Left ventricle myocardium inferior (tissue), 1 donor: ENCODE measurements at places on chromosomes 7 and 10.

DNA sequence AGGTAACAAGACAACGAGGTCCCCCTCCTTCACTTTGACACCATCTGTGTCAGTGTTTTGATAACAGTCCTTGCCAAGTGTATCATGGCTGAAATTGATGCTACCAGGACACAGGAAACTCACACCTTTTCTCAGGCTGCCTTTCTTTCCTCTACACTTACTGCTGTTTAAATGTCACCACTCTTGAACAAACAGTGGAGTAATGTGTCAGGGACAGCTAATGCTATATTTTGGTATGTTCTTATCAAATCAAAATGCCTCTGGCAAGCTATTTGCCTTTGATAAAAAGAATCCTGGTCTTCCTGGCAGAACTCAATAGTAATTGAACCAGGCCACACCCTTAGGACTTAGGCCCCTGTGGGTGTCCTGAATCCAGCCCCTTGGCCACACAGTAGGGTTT lies 692.9 kb downstream of the LRMDA start:
- H3K36me3 ChIP-seq, result no peaks in the 10 kb centered on the region
- H3K4me1 ChIP-seq, result peaks cover 15% of the 10 kb centered on the region
- no peak overlapping the region for H3K4me3 ChIP-seq
- no peak overlapping the region for H3K27ac ChIP-seq
- DNase-seq, result no peak

- no peak overlapping the region for H3K27ac ChIP-seq
- no peaks in the 10 kb centered on the region for H3K36me3 ChIP-seq
- H3K27me3 ChIP-seq, result no peaks in the 10 kb centered on the region
- no peak overlapping the region for H3K4me3 ChIP-seq
- no peak for DNase-seq
- H3K4me1 ChIP-seq, result no peaks in the 10 kb centered on the region
Observed at GRCh38 chr7:85565276-85565675, 378.4 kb upstream of the SEMA3D start.

- H3K36me3 ChIP-seq, result peaks cover 35% of the 10 kb centered on the region
- H3K4me1 ChIP-seq, result peaks cover 24% of the 10 kb centered on the region
- DNase-seq, result no peak
- H3K27ac ChIP-seq, result no peak overlapping the region
- H3K4me3 ChIP-seq, result peak overlapping the region; percentile 44
Observed at GRCh38 chr7:151115836-151116418, 29.7 kb downstream of the AGAP3 start.

DNA sequence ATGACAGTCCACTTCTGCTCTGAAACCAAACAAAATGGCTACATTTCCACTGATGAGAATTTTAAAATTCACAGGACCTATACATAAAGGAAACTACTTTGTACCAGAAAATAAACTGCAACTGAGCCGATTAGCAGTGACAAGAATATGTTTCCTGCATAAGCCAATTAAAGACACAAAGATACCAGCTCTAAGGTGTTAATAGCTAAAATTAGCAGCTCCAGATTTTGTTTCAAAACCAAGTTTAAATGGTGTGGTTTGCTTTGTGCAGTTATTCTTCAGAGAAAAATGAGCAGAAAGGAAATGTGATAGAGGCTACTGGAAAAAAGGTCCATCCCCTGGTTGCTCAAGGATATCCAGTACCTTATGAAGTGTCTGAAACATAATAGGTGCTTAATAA lies 123.2 kb downstream of the ANK3 start:
- no peak for DNase-seq
- H3K27me3 ChIP-seq, result no peaks in the 10 kb centered on the region
- peaks cover 25% of the 10 kb centered on the region for H3K36me3 ChIP-seq
- no peak overlapping the region for H3K27ac ChIP-seq
- peaks cover 48% of the 10 kb centered on the region for H3K4me1 ChIP-seq
- no peak overlapping the region for H3K4me3 ChIP-seq

DNA sequence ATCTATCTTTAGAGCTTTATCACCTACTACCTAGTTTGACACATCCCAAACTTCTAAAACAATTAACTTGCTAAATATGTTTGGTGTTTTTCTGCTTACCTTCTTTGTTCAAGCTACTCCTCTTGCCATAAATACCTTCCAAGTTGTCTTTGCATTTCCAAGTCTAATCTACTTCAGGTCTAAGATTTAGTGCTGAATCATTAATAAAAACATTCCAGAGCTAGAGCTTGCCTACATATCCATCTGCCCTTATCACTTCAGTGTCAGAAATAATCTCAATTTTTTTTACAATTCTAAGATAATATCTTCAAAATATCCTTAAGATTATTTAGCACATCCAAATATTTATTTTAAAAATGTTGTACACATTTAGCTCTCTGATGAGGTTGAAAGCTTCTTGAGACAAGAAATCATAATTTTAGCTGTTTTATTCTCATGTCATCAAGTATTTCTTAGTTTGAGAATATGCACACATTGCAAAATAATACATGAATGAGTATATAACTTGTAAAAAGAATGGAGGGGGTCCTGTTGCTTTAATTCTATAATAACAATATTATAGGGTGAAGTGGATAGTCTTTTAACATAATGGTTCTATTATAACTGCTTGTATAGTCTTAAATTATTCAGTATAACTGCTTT lies 466.3 kb downstream of the SEMA3D start:
- no peaks in the 10 kb centered on the region for H3K36me3 ChIP-seq
- no peak for DNase-seq
- H3K27ac ChIP-seq, result no peak overlapping the region
- no peaks in the 10 kb centered on the region for H3K4me1 ChIP-seq
- no peak overlapping the region for H3K4me3 ChIP-seq
- no peaks in the 10 kb centered on the region for H3K27me3 ChIP-seq

GRCh38 chr10:1739751-1740150 lies 2.4 kb upstream of the ADARB2 start:
- DNase-seq, result no peak
- H3K27ac ChIP-seq, result no peak overlapping the region
- peaks cover 100% of the 10 kb centered on the region for H3K27me3 ChIP-seq
- peaks cover 15% of the 10 kb centered on the region for H3K4me1 ChIP-seq
- H3K4me3 ChIP-seq, result no peak overlapping the region

- H3K27ac ChIP-seq, result no peak overlapping the region
- DNase-seq, result no peak
- H3K36me3 ChIP-seq, result no peaks in the 10 kb centered on the region
- peaks cover 11% of the 10 kb centered on the region for H3K4me1 ChIP-seq
- H3K4me3 ChIP-seq, result no peak overlapping the region
- peaks cover 8% of the 10 kb centered on the region for H3K27me3 ChIP-seq
Observed at GRCh38 chr10:91296471-91296870, 76.0 kb downstream of the PCGF5 start.

- no peak overlapping the region for H3K4me3 ChIP-seq
- H3K4me1 ChIP-seq, result peaks cover 97% of the 10 kb centered on the region
- peaks cover 17% of the 10 kb centered on the region for H3K36me3 ChIP-seq
- no peaks in the 10 kb centered on the region for H3K27me3 ChIP-seq
Observed at GRCh38 chr7:44621034-44621749, 14.8 kb downstream of the OGDH start.

DNA sequence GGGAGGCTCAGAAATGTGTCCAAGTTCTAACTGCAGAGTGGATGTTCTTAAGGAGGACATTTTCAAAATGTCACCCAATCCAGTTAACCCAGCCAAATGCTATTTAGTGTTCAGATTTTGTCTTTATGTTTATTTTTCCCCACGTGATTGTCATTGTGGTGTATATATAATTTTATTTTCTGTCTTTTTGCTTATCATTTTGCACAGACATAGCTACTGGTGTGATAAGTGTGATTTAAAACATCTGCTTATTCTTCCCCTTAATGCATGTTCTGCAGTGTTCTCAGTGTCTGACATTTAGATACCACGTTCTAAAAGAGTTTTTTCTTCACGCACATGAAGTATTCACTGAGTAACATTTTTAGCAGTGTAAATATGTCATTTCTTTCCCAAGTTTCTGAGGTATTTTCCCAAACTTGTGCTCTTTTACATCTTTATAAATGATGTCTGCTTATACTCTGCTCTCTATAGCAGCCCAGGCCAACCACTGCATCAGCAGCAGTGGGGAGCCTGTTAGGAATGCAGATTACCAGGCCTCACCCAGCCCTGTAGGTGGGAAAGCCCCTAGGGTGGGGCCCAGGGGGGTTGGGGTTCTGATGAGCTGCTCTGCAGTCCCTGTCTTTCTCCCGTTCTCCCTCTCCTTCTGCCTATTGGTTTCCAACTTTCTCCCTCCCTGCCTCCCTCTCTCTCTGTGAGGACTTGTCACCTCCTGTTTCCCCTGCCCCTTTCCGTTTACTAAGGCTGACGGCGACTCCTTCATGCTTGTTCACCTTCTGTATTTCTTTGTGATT lies 20.8 kb downstream of the ADCY1 start:
- H3K27ac ChIP-seq, result no peak overlapping the region
- no peak overlapping the region for H3K4me3 ChIP-seq
- no peak for DNase-seq
- H3K27me3 ChIP-seq, result no peaks in the 10 kb centered on the region
- H3K36me3 ChIP-seq, result no peaks in the 10 kb centered on the region

DNA sequence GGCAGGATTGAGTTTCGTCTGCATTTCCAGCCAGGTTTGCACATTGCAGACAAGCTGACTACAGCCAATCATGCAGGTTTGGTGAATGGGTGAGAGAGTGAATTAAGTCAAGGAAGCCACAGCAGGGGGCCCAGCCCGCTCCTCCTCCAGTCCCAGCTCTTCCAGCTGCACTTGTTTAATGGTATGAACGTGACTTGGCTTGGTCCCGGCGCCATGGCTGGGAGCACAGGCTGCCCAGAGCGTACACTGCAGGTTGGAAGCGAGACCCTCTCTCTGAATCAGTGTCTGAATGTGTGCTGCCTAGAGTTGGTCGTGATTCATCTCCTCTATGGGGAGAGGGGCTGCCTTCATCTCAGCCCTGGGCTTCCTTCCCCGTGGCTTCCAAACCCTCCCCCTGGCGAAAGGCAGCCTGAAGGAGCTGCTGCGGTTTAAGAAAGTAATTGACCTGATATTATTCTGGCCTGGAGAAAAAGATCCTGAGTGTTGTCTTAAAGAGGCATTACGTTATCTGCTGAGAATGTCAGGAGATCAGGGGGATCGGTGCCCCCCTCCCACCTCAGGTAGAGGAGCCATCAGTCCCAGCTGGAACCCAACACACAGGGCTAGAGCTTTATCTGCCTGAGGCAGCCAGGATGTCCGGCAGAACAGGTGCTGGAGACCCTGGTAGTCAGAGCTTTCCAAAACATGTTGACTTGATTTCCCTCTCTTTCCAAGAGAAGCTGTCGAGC lies 132.1 kb downstream of the COL26A1 start:
- no peak overlapping the region for H3K4me3 ChIP-seq
- peaks cover 53% of the 10 kb centered on the region for H3K27me3 ChIP-seq
- no peak overlapping the region for H3K27ac ChIP-seq
- no peak for DNase-seq
- no peaks in the 10 kb centered on the region for H3K4me1 ChIP-seq

- no peaks in the 10 kb centered on the region for H3K36me3 ChIP-seq
- H3K27ac ChIP-seq, result no peak overlapping the region
- H3K27me3 ChIP-seq, result no peaks in the 10 kb centered on the region
- no peak for DNase-seq
- H3K4me1 ChIP-seq, result peaks cover 29% of the 10 kb centered on the region
Observed at GRCh38 chr10:59838085-59838789, 68.1 kb downstream of the CCDC6 start.

DNA sequence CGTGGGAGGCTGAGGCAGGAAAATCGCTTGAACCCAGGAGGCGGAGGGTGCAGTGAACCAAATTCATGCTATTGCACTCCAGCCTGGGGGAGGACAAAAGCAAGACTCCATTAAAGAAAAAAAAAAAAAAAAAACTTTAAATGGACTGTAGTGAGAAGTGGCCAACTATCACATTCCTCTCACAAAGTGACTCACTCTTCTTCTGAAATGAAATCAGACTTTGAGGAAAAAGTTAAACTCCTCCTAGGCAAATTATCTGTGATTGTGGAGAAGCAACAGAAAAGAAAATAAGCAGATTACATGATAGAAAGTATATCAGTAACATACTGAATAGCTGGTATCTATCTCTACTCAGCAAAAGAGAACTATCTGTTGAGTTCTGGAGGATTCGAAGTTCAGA lies 234.3 kb upstream of the PHF14 start:
- H3K4me1 ChIP-seq, result no peaks in the 10 kb centered on the region
- no peak for DNase-seq
- no peak overlapping the region for H3K4me3 ChIP-seq
- H3K27ac ChIP-seq, result no peak overlapping the region
- no peaks in the 10 kb centered on the region for H3K27me3 ChIP-seq
- no peaks in the 10 kb centered on the region for H3K36me3 ChIP-seq

- H3K27me3 ChIP-seq, result peaks cover 39% of the 10 kb centered on the region
- H3K27ac ChIP-seq, result no peak overlapping the region
- no peak overlapping the region for H3K4me3 ChIP-seq
- H3K4me1 ChIP-seq, result no peaks in the 10 kb centered on the region
Observed at GRCh38 chr7:155995183-155995612, 182.9 kb upstream of the SHH start.

GRCh38 chr10:5599613-5600520 lies 66.5 kb downstream of the ASB13 start:
- H3K4me3 ChIP-seq, result no peak overlapping the region
- peaks cover 16% of the 10 kb centered on the region for H3K4me1 ChIP-seq
- peaks cover 9% of the 10 kb centered on the region for H3K27me3 ChIP-seq
- no peak for DNase-seq
- H3K36me3 ChIP-seq, result no peaks in the 10 kb centered on the region

DNA sequence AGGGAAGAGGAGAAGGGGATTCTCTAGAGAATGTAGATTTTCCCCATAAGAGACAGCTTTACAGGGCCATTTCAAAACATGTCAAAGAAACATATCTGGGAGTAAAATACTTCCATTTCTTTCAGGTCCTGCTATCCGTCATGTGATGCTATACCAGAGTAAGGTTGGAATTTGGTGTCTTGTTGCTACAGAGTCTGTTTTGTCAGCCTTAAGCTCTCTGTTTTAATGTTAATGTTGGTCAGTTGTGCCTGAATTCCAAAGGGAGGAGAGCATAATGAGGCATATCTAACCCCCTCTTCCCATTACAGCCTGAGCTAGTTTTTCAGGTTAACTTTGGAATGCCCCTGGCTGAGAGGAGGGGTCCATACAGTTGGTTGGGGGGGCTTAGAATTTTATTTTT lies 94.7 kb upstream of the CCDC71L start:
- no peak overlapping the region for H3K27ac ChIP-seq
- no peak overlapping the region for H3K4me3 ChIP-seq
- no peaks in the 10 kb centered on the region for H3K36me3 ChIP-seq
- H3K4me1 ChIP-seq, result no peaks in the 10 kb centered on the region

DNA sequence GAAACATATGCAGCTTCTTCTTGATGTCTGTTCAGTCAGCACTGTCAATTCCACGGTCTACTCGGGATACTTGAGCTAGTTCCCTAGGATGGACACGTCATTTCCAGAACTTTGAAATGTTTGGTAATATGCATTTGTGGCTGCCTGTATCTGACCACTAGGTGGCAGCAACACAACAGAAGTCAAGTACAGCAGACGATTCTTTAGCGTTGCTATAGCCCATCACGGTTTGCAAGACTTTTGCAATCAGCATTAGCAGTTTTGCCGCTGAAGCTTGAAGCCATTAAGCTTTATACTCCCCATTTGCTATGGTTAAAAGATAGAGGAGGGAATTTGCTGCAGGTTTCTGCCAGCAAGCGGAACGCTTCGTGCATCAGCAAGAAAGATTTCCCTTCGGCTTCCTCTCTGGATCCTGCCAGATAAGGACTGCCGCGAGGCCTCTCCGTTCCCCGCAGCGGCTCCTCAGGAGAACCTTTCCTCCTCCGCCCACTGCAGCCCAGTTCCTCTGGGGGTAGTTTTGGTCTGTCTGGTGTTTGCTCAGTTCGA lies 63.5 kb downstream of the ABCC2 start:
- peak; percentile 39 for DNase-seq
- H3K4me3 ChIP-seq, result peak overlapping the region; percentile 56
- H3K27me3 ChIP-seq, result no peaks in the 10 kb centered on the region
- H3K27ac ChIP-seq, result peak overlapping the region; percentile 36
- no peaks in the 10 kb centered on the region for H3K36me3 ChIP-seq

GRCh38 chr7:49780953-49781352 lies 7.5 kb downstream of the VWC2 start:
- no peaks in the 10 kb centered on the region for H3K36me3 ChIP-seq
- H3K27ac ChIP-seq, result no peak overlapping the region
- peaks cover 83% of the 10 kb centered on the region for H3K4me1 ChIP-seq
